ENCODE measurements at places on chromosomes 4 and X. TPM values are rescaled to one million over a fixed set of nuclear protein-coding genes. Genes with fewer than 3 reads are reported as not detected.

- no peak for DNase-seq
Measured at GRCh38 chr4:32488690-32489089, 1768.5 kb downstream of the PCDH7 start.

- DNase-seq, result no peak
Measured at GRCh38 chr4:26031704-26032103, 117.7 kb downstream of the SMIM20 start.

GRCh38 chrX:8864161-8864560, 63.0 kb upstream of the FAM9A start:
- no peak for DNase-seq

DNA sequence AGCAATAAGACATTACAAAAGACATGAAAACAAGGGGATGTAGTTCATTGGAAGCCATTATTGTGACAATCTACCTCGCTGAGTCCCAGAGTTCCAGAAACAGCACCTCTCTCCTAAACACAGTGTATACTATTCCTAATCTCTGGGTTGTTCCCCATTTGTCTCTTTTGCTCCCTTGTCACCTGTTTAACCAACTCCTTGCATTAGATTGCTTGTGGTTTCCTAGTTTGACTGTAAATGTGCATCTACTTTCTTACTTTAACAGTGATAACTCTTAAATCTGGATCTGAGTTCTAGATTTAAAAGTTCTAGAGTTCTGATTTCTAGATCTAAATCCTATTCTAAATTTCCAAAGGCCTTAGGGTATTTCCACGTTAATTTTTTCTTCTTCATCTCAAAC, 71.6 kb upstream of the TET2 start:
- no peak for DNase-seq

- DNase-seq, result peak; percentile 50
Measured at GRCh38 chr4:182808673-182809416, 108.3 kb downstream of the DCTD start.

DNA sequence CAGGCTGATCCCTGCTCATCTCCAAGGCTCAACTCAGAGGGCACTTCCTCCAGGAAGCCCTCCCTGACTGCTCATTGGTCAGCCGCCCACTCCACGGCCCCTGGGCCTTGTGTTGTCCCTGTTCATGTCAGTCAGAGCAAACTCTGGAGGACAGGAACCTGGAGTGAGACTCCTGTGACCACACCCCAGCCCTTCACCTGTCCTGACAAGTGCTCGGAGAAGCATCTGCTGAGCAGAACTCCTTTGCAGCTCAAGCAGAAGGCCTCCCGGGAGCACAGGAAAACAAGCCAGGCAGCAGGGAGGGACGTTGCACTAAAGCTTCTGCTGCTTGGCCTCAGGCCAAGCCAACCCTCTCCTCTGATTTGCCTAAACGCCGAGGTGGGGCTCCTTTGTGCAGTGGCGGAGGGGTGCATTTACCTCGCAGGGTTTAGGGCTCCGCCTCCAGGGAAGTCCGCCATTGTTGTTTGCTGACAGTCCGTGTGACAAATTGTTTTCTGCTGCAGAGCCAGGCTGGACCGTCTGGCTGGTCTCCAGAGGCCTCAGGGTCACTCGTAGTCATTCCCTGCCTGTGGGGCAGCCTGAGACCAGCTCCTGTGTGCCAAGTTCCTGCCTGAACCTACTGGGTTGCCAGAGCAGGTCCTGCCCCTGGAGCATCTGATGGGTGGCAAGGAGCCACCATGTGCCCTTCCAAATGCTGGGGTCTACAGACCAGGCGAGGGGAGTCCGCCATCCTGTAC, 61.8 kb downstream of the C4orf50 start:
- no peak for DNase-seq

Gene CSAG2
- not detected for total RNA-seq

Gene SLIT2
- 9.1 TPM for total RNA-seq

Gene CDKN2AIP
- 16.5 TPM for total RNA-seq

All from H4 (cell line).